ENCODE measurements at places on chromosomes 11 and 22. TPM values are rescaled to one million over a fixed set of nuclear protein-coding genes. Genes with fewer than 3 reads are reported as not detected.

OR8B3 gene
- not detected for polyA plus RNA-seq

DNA sequence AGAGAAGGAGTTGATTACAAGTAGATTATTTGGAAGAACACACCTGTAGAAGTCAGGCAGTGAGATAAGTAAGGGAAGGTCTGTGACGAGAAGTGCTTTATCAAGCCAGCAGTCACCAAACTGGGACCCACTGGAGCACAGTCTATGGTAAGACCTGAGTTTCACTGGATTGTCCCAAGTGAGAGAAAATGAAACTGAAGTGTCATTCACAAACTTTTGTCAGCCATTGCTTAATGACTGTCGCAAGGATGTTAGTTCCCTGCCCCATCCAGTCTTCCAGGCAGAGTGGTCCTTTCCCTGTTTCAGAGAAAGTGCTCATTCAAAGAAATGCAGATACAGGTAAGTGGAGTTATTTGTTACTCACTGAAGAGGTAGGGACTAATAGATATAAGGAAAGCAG lies 728.0 kb upstream of the TENM4 start:
- H3K36me3 ChIP-seq, result no peaks in the 10 kb centered on the region
- H3K4me3 ChIP-seq, result no peak overlapping the region
- H3K27me3 ChIP-seq, result no peaks in the 10 kb centered on the region
- no peak for DNase-seq

DNA sequence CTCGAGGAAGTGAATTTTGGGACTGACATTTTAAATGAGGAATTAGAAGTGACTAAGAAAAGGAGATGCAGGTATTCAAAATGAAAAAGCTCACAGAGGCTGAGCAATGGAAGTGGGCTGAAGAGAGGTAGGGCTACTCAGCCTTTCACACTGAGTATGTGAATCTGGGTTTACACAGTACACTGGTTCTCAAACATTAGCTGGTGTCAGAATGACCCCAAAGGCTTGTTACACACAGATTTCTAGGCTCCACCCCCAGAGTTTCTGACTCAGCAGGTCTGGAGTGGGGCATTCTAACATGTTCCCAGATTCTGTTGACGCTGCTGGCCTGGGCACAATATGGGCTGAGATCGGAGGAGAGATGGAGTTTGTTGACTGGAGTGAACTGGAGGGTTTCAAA lies 32.8 kb downstream of the CADM1 start:
- H3K27me3 ChIP-seq, result no peaks in the 10 kb centered on the region
- no peaks in the 10 kb centered on the region for H3K36me3 ChIP-seq
- H3K4me3 ChIP-seq, result no peak overlapping the region
- no peak overlapping the region for H3K27ac ChIP-seq
- no peaks in the 10 kb centered on the region for H3K4me1 ChIP-seq

- H3K4me1 ChIP-seq, result no peaks in the 10 kb centered on the region
- H3K36me3 ChIP-seq, result no peaks in the 10 kb centered on the region
- no peak overlapping the region for H3K4me3 ChIP-seq
- H3K27ac ChIP-seq, result no peak overlapping the region
These were observed 37.2 kb downstream of the SLC35F2 start for GRCh38 chr11:107821199-107821927.

GRCh38 chr22:49308300-49308699 lies 519.4 kb downstream of the BRD1 start:
- H3K36me3 ChIP-seq, result no peaks in the 10 kb centered on the region
- H3K4me1 ChIP-seq, result no peaks in the 10 kb centered on the region

IL17REL gene
- polyA plus RNA-seq, result not detected

GRCh38 chr11:116964269-116964668 lies 126.8 kb upstream of the APOA1 start:
- H3K27me3 ChIP-seq, result no peaks in the 10 kb centered on the region
- H3K27ac ChIP-seq, result no peak overlapping the region
- DNase-seq, result no peak
- no peak overlapping the region for H3K4me3 ChIP-seq

GRCh38 chr22:20646906-20647305 lies 127.0 kb upstream of the SERPIND1 start:
- H3K4me3 ChIP-seq, result no peak overlapping the region
- no peaks in the 10 kb centered on the region for H3K4me1 ChIP-seq
- H3K27me3 ChIP-seq, result no peaks in the 10 kb centered on the region
- no peak for DNase-seq
- no peak overlapping the region for H3K27ac ChIP-seq

GRCh38 chr22:39289975-39290720 lies 29.3 kb downstream of the RPL3 start:
- DNase-seq, result no peak
- peaks cover 21% of the 10 kb centered on the region for H3K4me1 ChIP-seq
- H3K27me3 ChIP-seq, result no peaks in the 10 kb centered on the region
- H3K36me3 ChIP-seq, result no peaks in the 10 kb centered on the region

DNA sequence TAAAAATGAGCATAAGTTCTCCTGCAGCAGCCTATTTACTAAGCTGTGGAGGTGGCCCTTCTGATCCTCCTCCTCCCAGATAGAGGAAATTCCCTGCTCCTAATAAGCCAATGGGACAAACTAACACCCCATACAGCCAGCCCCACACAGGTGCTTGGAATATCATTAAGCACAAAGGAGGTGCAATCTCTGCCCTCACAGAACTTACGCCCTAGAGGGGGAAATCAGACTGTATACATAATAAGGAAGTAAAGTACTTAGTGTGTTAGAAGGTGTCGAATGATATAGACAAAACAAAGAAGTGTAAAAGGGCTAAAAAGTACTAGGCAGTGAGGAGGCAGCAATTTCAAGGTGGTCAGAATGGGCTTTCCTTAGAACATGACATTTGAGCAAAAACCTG lies 5.8 kb downstream of the MS4A12 start:
- no peak overlapping the region for H3K4me3 ChIP-seq
- no peaks in the 10 kb centered on the region for H3K27me3 ChIP-seq
- H3K36me3 ChIP-seq, result no peaks in the 10 kb centered on the region
- DNase-seq, result no peak

DNA sequence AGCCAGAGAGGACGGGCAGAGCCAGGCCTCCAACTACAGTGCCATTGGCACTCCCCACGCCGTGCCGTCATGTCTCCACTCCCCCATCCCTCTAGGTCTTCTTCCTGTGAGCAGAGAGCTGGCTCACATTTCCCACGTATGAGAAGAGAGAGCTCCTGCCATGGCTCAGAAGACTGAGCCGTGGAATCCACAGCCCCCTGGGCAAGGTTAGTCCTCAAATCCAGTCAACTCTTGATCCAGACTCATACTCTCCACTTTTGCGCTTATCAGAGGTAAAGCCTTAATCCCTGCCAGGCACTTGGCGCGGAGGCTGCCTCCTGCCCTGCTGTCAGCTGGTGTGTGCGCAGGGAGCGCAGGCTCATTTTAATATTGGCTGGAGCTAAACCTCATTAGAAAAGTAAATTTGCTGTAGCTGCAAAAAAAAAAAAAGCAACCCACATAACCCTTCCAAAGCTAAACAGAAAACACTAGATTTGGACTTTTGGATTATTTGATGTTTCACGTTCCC lies 4.7 kb downstream of the B3GAT1 start:
- no peaks in the 10 kb centered on the region for H3K36me3 ChIP-seq
- DNase-seq, result no peak
- no peaks in the 10 kb centered on the region for H3K4me1 ChIP-seq
- H3K27me3 ChIP-seq, result peaks cover 4% of the 10 kb centered on the region

DNA sequence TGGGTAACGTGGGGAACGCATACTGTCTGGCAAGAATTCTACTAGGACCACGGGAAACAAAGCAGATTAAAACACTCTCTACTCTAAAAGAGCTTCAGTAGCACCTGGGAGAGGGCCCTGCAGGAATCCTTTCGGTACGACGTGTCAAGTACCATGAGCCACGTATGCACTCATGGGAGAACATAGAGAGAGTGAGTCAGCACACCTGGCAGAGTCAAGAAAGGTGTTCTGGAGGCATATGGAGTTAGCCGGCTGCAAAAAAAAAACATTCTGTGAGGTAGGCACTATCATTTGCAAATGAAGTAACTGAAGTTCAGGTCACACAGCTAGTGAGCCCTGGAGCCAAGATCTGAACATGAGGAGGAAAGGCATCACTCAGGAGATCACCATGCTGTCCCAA lies 71.1 kb upstream of the BID start:
- DNase-seq, result no peak
- peak overlapping the region; percentile 18 for H3K27ac ChIP-seq
- peaks cover 66% of the 10 kb centered on the region for H3K36me3 ChIP-seq
- peaks cover 21% of the 10 kb centered on the region for H3K4me1 ChIP-seq
- H3K27me3 ChIP-seq, result no peaks in the 10 kb centered on the region

DNA sequence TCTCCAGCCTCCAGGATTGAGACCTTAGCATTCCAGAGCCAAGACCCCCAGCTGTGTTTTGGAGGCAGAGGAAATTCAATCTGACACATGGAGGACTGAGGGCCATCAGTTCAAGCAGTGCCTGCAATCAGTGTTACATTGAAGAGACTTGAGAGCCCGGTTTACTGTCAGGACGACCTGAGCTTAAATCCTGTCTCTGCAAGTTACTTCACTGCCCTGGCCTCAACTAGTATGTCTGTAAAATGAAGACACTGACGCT lies 35.1 kb downstream of the TRIM29 start:
- H3K36me3 ChIP-seq, result no peaks in the 10 kb centered on the region
- no peaks in the 10 kb centered on the region for H3K27me3 ChIP-seq
- peaks cover 21% of the 10 kb centered on the region for H3K4me1 ChIP-seq
- H3K27ac ChIP-seq, result no peak overlapping the region

DNA sequence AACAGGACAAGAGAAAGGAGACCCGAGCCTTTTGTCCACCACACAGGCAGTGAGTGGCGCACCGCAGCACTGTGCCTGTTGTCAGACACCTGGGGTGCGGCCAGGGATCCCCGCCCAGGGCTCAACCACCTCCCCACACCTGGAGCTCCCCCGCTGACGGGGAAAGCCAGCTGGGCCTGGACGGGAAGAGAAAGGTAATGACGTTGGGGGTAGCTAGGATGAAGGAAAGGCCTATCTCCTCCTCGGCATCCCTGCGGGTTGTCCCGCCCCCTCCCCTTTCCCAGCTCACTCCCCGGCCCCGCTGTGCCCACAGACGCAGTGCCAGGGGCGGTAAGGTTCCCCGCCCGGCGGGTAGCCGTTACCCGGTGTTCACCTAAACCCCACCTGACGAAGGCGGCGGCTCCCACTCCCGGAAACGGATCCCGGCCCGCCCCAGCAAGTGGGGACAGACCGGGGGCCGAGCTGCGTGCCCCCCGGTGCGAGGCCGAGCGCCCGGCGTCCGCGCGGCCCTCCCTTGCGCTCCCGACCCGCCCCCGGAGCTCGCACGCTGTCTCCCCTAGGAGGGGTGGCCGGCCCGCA lies 495 bp downstream of the HYOU1 start:
- H3K4me3 ChIP-seq, result peak overlapping the region; percentile 81
- H3K27ac ChIP-seq, result peak overlapping the region; percentile 89
- H3K36me3 ChIP-seq, result peaks cover 7% of the 10 kb centered on the region

- H3K4me1 ChIP-seq, result no peaks in the 10 kb centered on the region
- DNase-seq, result no peak
- H3K36me3 ChIP-seq, result no peaks in the 10 kb centered on the region
- H3K4me3 ChIP-seq, result no peak overlapping the region
These were observed 52.7 kb upstream of the RRM1 start for GRCh38 chr11:4041731-4042391.

Data from small intestine (tissue), 16 donors.